ENCODE measurements at places on chromosomes 5 and 9.
A peak's percentile ranks its signal among the peaks of the same experiment; 100 is the strongest.

DNA sequence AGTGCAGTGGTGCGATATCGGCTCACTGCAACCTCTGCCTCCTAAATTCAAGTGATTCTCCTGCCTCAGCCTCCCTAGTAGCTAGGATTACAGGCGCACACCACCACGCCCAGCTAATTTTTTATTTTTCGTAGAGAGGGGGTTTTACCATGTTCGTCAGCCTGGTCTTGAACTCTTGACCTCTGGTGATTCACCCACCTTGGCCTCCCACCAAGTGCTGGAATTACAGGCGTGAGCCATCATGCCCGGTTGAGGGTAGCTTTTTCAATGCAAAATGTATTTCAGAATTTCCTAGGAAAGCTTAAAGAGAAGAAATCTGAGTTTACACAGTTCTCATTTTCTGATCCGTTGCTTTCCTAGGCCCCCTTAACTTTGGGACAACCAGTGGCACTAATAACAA, 15.7 kb downstream of the BDP1 start:
- peak; percentile 81 for DNase-seq

DNA sequence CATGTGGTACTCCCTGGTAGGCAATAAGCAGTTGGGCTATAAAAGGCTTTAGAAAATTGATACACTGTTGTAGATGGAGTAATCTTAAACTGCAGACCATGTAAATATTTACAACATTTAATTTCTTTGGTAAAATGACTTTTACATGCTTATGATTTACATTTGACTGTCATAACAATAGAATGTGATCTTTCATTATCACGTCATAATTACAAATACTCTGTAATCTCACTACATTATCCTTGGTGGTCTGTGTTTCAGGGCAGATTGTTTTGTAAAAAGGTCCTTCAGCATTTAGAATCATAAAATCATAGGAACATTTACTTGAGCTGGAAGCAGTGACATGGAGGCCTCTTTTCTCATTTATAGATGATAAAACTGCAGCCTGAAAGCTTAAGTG, 73.3 kb upstream of the PRRC1 start:
- no peak for DNase-seq

DNA sequence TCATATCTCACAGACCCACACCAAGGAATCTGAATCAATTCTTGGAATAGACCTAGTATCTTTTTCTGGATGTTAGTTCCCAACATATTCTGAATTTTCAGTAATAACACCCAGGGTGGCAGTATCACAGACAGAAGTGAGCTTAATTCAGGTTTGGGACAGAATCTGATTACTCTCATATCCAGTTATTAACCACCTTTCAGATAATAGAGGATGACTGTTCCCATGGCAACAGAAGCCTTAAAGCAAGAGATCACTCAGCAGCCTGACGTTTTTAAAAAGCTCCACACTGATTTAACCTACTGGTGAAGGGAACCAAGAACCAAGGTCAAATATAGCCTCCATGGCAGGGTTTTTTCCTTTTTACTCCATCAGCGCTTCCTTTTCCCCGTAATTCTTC, 68.4 kb downstream of the ACTBL2 start:
- DNase-seq = no peak

DNA sequence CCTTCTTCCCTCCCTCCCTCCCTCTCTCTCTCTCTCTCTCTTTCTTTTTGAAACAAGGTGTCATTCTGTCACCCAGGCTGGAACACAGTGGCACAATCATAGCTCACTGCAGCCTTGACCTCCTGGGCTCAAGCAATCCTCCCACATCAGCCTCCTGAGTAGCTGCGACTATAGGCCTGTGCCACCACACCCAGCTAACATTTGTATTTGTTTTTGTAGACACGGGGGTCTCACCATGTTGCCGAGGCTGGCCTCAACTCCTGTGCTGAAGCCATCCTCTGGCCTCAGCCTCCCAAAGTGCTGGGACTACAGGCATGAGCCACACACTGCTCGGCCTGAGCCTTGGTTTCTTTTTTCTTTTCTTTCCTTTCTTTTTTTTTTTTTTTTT, 45.8 kb downstream of the PLPP7 start:
- DNase-seq = no peak

GRCh38 chr9:93955111-93955980, at the start of gene BARX1:
Gene BARX1 (minus strand): TSS chr9:93955355. CDS start chr9:93955146, 209 bp downstream.
- no peak for DNase-seq

DNA sequence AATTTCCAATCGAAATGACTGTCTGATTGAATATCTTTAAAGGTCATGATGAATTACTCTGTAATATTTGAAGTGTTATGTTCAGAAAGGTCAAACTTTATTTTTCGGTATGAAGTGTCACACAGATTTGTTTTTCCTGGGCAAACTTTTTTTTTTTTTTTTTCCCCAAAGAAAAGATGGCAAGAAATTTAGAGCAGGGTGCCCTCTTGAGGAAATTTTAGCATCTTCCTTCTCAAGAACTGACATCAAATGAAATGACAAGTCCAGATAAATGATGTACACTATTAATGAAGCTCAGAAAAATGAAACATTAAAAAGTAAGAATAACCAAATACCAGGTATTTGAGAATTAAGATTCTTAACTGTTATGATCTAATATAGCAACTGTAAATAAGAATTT, 123.6 kb downstream of the INVS start:
- peak; percentile 56 for DNase-seq

DNA sequence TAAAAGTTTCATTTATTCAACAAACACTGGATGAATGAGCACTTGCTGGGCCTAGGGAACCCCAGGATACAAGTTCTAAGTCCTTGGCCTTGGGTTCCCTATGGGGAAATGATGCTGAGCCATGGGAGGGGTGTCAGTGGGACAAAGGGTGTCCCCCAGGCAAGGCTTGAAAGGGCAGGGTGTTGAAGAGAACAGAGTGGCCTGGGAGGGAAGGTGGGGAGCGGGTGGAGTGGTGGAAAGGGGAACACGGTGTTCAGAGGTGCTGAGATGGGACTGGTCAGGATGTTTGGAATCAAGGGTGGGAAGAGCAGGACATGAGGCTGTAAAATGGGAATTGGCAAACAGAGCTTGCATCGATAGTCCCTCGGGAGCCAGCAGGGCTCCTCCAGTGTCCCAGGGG, 61.8 kb downstream of the PPARGC1B start:
- DNase-seq = no peak

GRCh38 chr9:22175972-22176545, 167.0 kb upstream of the CDKN2B start:
- DNase-seq = no peak

- no peak for DNase-seq
Observed at GRCh38 chr9:126581893-126582292, 31.8 kb upstream of the LMX1B start.

GRCh38 chr9:14723301-14723700, 768 bp upstream of the CER1 start:
- DNase-seq = no peak

DNA sequence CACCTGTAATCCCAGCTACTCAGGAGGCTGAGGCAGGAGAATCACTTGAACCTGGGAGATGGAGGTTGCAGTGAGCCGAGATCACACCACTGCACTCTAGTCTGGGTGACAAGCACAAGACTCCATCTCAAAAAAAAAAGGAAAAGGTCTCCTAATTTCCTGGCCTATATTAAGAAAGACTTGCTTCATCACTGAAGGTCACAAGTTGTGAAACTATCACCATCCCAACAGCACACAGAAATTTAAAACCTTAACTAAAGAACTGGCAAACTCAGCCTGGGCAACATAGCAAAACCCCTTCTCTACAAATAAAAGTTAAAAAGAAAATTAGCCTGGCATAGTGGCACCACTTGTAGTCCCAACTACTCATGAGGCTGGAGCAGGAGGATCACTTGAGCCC, 17.2 kb downstream of the FRMD3 start:
- no peak for DNase-seq

GRCh38 chr5:41736641-41737040, 133.6 kb downstream of the OXCT1 start:
- DNase-seq = peak; percentile 19

GRCh38 chr5:10610058-10610457, 46.2 kb downstream of the ANKRD33B start:
- no peak for DNase-seq

DNA sequence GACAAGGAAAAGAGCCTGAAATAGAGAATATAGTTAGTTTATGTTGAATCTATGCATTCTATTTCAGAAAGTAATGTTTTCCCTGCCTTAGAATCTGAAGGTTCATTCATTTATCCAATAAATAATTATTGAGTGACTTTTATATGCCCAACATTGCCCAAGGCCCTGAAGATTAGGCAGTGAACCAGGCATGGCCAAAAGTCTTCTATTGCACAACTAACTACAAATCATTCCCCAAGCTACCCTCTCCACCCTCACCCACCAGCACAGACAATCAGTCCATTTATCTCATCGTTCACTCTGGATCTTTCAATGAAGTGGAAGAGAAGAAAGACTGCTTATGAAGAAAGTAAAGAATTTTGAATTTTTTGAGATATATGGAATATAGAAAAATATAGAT, 268.4 kb downstream of the PLK2 start:
- no peak for DNase-seq

DNA sequence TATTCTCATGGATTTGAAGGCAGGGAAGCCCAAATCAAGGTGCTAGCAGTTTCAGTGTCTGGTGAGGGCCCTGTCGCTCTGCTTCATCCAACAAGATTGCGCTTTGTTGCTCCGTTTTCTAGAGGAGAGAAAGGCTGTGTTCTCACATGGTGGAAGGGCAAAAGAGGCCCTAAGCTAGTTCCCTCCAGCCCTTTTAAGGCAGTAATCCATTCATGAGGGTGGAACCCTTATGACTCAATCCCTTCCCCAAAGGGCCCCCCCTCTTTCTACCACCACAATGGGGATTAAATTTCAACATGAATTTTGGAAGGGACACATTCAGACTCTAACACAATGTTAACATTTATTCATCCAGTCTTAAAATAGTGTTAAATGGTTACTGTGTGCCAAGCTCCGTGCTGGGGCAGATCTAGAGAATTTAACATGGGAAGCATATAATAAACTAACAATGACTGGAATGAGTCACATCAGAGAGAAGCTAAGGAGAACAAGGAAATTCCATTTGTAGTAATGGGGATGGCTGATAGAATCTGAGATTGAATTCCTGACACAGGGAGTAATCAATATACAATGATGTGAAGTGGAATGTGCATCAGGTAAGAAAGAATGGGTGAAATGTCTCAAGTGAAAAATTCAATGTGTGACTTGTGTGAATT, 382.8 kb upstream of the ZNF608 start:
- no peak for DNase-seq

GRCh38 chr5:1985781-1986180, 103.1 kb upstream of the IRX4 start:
- DNase-seq = no peak

GRCh38 chr9:89457376-89457855, 40.5 kb downstream of the SEMA4D start:
- no peak for DNase-seq

- no peak for DNase-seq
Observed at GRCh38 chr9:70493029-70493428, 78.6 kb upstream of the KLF9 start.

DNA sequence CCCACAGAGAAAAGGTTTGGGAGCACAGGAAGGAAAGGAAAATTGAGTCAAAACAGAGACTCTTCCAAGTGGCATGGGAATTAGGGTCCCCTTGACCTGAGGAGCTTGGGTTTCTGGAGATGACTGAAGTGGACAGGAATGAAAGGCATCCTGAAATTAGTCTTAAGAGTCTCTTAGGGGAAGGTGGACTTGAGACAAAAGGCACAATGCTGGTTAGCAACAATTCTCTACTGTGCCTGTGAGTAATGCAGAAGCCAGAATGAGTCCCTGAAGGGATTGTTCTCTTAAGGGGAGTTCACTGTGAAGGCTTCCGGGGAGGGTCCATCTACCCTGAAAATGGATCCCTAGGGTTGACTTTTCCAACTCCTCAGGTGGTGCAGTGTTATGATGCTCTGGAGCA, 58.4 kb upstream of the FOXE1 start:
- no peak for DNase-seq

GRCh38 chr5:9841516-9842170, 211.5 kb upstream of the TAS2R1 start:
- DNase-seq = no peak

- DNase-seq = peak; percentile 54
Observed at GRCh38 chr5:171442287-171443042, 23.0 kb downstream of the FGF18 start.

DNA sequence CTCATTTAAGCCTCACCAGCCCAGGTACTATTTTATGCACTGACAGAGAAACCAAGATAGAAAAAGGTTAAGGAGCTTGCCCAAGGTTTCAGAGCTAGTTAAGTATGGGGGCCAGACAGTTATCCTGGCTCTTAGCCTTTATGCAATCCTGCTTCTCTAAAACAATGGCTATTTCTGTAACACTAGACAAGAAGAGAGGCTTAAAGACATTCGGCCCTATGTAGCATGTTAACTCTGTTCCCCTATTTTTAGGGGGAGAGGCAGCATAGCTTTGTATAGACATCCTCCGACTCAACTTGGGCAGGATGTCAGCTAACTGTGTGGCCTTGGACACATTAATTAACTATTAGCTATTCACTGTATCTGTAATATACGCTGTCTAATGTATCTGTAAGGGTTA, 54.6 kb downstream of the LHFPL2 start:
- DNase-seq = no peak

DNA sequence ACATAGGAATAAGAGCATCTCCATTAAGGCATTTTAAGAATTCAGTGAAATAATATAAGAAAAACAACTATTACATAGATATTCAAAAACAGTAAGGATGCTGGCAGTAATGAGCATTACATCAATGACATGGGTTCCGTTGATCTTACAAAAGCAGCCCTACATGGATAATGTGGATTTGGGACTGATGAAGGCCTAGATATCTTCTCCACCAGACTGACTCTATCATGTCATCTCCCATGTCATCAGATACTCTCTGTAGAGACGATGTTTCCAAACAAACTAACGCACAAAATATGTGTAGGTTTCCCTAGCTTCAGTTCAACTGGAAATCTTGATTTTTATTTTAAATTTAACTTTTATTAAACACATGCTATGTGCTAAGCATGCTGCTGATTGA, 3.6 kb downstream of the LURAP1L start:
- no peak for DNase-seq

DNA sequence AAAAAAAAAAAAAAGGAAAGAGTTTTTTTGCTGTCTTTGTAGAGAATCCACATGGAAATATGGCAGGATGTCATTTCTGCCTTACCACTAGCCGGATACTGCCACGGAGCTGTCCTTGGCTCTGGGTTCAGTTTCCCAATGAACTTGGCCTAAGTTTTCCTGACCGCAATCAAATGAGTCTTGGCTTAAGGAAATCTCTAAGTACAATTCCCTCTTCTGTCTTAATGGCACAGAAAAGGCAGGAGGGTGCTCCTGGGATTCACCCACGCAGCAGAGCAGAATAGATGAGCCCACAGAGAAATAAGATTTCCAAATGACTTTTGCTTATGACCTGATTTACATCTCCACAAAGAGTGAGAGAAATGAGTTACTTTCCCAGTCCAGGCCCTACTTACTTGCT, 284.0 kb upstream of the VLDLR start:
- peak; percentile 9 for DNase-seq

GRCh38 chr5:116573702-116574366, 789 bp downstream of the SEMA6A start:
- no peak for DNase-seq

DNA sequence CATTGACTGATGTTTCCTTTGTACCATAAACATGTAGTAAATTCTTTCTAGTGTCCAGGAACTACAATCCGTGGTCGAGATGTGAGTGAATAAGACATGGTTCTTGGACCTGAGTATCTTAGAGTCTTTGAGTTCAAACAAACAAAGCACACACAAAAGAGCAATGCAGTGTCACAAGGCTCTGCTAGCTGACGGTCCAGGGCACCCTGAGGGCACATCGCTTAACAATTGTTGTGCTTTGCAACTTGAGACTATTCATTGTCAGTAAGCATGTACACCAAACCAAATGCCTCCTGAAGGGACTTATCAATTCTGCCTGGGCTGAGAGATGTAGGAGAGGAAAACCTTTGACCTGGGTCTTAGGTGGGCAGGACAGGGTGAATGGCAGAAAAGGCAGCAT, 84.8 kb downstream of the CAMK4 start:
- no peak for DNase-seq

Data from fibroblast of mammary gland (primary cell).